ENCODE measurements at places on chromosomes 4 and X.
A peak's percentile ranks its signal among the peaks of the same experiment; 100 is the strongest.

DNA sequence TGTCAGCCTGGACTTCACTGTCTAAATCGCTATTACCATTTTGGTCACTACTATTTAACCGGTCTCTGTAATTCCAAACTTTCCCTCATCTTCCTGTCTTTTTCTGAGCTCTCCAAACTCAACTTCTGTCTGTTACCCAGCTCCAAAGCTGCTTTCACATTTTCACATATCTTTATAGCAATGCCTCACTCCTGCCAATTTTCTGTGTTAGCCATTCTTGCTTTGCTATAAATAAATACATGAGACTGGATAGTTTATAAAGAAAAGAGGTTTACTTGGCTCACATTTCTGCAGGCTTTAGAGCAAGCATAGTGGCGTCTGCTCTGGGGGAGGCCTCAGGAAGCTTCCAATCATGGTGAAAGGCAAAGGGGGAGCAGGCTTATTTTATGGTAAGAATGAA is 368.3 kb upstream of the GNPDA2 start:
- DNase-seq, result no peak

- no peak for DNase-seq
These were observed 47.2 kb downstream of the FGFBP1 start for GRCh38 chr4:15891312-15891711.

DNA sequence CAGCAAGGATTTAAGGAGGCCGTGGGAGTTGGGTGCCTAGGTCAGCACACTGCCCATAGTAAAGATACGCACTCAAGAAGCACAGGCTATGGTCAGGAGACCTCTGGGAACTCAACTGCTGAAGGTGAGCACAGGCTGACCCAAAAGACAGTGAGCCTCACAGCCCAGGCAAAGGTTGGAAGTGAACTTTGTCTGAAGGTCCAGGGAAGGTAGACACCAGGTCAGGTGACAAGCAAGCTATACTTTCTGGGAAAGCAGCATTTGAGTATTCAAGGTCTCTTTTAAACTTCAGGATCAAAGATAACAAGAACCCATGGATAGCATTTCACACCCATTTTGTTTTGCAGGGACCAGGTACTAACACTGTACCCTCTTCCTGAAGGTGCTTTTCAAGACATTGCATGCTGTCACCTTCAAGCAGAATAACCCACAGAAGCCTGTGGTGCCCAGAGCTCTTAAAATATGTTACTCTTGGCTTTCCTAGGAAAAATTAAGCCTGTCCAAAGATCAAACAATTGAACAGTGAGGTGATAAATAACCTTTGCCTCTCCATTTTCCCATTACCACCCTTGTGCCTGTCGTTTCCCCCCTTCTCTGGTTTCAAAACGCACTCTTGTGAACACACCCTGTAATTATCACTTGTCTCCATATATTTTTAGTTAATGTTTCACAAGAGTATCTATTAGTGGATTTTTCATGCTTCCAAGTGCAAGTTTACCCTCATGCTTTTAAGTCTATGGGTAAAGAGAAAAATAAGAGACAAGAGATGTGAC is 3.4 kb upstream of the S100G start:
- no peak for DNase-seq

DNA sequence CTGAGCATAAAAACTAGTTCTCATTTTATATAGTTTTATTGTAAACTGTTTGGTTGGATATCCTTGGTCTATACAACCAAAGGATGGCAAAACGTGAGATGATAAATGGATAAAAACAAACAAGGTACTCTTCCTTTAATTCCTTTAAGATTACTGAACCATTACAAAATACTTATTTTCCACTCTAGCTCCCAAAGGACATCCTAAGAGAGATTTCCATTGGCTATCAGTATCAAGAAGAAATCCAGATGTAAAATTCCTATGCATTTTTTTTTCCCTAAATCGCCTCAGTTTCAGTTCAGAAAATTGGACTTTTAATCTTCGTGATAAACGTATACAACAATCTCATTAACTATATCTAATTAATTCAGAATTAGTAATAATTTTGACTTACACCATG is 2.3 kb downstream of the FBXL5 start:
- DNase-seq, result no peak

GRCh38 chr4:143017210-143017609 is 167.5 kb upstream of the USP38 start:
- DNase-seq, result no peak

GRCh38 chrX:154979629-154980028 is 42.9 kb downstream of the F8 start:
- DNase-seq, result no peak

DNA sequence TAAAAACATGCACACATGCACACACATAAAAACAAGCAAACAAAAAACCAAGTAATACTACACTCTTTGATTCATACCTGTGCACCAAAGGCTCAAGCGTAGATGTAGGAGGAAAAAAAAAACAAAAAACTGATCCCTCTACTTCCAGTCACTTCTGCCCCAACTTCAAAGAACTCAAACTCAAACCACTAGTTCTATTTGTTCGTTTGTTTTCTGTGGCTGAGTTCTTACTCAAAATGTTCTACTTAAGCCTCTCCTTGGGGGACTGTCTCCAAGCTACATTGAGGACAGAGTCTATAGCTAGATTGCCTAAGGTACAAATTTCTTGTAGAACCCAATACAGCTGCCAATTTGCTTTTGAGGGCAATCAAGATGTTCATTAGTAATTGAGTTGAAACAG is 171.0 kb upstream of the ATOH1 start:
- no peak for DNase-seq

DNA sequence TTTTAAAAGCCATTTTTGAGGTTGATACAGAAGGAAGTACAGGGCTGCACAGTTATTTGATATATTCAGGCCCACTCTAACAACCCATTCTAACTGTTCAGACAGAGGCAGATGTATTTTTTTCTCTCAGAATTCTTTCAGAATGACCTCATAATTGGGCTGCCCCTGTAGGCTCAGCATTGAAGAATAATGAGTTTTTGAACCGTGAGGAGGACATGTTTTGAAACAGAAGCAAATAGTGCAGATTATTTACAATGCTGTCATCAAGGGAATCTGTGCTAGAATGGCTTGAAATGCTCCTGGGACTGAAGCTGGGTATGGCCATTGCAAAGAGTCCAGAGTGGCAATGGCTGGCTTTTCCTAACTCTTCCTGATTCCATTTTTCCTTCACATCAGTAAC is 158.1 kb downstream of the SOX3 start:
- no peak for DNase-seq

DNA sequence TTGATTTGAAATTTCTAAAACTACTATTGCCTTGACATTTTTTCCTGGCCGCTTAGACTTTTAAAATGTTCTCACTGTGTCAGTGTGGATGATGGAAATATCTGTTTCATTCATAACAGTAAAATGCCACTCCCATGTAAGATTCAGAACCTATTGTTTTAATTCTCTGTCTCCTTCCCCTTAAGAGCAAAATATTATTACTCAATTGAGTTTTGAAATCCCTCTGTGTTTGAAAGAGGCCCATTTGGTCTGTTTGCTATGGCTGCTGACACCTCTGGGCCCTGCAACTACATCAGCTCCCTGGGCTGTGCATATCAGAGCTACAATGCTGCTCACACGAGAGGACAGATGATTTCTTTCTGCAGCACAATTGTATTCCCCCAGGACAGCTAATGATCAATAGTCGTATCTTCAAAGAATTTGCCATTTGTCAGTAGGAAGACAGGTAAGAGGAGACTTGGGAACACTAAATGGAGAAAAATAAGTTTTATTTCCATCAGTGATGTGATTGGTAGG is 388.0 kb upstream of the GALNT7 start:
- no peak for DNase-seq

DNA sequence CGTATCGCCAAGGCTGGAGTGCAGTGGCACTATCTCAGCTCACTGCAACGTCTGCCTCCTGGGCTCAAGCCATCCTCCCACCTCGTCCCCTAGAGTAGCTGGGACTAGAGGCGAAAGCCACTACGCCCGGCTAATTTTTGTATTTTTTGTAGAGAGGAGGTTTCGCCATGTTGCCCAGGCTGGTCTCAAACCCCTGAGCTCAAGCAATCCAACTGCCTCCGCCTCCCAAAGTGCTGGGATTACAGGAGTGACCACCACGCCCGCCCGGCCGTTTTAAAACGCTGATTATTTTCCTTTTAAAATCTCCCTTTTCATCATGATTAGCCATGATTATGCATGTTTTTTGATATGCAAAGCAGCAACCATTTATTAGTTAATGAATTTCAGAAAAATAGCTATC is 2.2 kb downstream of the N4BP2 start:
- peak; percentile 19 for DNase-seq

DNA sequence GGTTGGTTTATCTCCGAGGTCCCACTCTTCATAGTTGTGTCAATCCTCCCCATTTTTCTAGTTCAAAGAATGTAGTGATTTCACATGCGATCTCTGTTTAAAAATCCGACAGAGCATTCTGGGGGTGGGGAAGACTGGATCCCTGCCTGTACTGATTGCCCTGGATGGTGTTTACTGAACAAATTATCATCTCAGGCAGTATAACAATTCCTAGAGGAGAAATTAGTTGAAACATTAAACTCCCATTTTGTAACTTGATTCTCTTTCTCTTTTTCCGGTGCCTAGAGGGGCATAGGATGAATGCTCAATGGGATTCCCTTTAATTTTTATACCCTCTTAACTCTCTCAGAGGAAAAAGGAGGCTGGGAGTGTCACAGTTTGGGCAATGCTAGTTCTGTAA is 10.0 kb upstream of the CWH43 start:
- no peak for DNase-seq

- no peak for DNase-seq
These were observed 140.2 kb upstream of the FAM241A start for GRCh38 chr4:112005027-112005426.

DNA sequence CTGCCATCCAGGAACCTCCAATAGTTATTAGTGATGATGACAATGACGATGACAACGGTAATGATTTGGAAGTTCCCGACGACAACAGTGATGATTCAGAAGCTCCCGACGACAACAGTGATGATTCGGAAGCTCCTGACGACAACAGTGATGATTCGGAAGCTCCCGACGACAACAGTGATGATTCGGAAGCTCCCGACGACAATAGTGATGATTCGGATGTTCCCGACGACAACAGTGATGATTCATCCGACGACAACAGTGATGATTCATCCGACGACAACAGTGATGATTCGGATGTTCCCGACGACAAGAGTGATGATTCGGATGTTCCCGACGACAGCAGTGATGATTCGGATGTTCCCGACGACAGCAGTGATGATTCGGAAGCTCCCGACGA is 14.7 kb downstream of the CXCR3 start:
- DNase-seq, result no peak

GRCh38 chr4:136465691-136466090 is 1066.6 kb downstream of the PCDH18 start:
- no peak for DNase-seq

DNA sequence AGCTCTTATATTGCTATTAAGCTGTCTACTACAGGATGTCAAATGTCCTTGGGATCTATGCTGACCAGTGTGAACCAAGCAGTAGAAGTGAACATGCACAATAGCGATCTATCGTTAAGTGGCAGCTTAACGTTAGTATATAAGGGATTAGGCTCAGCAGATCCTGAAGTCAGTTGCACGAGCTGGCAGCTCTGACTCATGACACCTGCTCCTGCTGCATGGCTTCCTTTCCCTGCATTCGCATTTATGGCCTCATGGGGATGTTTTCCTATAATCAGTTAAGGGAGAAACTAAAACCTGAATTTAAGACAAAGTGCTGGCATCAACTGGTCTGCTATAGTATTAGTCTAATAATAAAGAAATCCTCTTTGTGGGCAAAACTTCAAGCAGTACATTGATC is 12.7 kb upstream of the MCUB start:
- DNase-seq, result no peak

GRCh38 chrX:142312591-142312990 is 107.5 kb upstream of the MAGEC2 start:
- DNase-seq, result no peak

Data from erythroblast (primary cell).